ENCODE measurements at places on chromosomes 3 and 15.

DNA sequence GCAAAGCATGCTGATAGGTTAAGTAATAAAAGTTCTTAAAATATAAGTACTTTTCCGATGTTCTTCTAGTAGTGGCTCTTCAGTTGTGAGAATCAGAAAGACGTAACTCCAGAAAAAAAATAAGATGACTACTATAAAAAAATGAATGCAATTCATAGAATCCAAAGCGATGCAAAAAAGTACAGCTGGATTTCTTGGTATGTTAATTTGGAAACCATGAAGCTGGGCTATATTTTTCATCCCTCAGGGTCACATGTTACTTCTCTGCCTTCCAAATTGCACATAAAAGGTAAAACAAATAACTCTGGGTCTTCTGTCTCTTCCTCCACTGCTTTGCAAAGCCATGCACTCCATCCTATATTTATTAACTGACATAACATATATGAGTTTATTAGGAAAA is 843.9 kb upstream of the DPPA4 start:
- no peak for DNase-seq

GRCh38 chr15:48664436-48664835 is 18.9 kb upstream of the FBN1 start:
- DNase-seq = no peak

DNA sequence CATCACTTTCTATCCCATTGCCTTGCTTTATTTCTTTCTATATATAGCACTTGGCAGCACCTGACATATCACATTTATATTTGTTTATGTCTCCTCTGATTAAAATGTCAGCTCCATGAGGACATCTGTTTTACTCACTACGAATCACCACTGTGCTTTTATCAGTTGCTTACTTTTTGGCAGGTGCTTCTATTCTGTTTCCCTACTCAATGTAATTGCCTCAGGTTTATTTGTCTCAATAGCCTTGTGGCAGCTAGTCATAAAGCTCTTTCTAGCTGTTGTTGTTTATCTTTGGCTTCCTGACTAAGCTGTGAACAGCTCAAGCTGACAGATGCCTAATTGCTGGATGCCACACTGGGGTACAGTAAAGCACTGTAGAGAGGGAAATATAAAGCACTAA is 85.5 kb downstream of the VPS13C start:
- no peak for DNase-seq

- no peak for DNase-seq
Observed at GRCh38 chr15:75834021-75834420, 9.2 kb upstream of the UBE2Q2 start.

DNA sequence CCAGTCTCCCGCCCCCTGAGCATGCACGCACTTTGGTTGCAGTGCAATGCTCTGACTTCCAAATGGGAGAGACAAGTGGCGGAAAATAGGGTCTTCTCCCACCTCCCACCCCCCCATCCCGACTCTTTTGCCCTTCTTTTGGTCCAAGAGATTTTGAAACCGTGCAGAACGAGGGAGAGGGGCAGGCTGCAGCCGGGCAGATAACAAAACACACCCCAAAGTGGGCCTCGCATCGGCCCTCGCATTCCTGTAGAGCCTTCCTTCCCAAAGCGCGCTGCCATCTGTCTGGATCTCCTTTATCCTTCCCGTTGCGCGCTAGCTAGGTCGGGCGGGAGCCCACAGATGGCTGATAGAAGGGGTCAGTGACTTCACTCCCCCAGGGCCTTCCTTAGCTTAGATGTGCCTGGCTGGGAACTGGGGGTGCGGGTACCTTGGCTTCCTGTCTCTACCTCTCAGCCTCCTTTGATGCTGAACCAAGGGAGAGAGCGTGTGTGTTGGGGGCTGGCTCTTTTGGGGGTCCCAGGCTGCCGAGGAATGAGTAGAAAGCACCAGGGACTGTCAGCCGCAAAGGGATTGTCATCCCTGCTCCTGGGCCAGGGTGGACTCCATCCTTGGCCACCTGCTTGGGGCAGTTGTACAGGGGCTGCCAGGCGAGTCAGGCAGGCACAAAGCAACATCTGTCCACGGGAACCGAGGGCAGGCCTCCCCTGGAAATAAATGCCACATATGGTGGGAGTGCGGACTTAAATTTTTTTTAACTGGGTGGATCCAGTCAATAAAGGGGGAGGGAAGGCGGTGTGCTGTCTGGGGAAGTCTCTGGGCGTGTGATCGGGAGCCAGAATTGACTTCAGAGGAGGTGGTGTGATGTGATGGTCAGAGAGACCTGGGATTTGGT is 1.8 kb downstream of the SMAD3 start:
- peak; percentile 44 for DNase-seq

DNA sequence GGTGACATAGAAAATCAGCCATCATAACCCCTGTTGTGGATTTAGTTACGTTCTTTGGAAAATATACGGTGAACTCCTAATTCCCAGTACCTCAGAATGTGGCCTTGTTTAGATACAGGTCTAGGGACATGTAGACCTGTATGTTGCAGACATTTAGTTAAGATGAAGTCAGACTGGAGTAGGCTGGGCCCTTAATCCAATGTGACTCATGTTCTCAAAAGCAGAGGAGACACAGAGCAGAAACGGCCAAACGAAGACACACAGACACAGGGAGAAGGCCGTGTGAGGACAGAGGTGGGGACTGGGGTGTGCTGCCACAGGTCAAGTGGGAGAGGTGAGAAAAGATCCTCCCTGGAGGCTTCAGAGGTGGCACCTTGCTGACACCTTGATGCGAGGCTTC is 119.0 kb upstream of the PROK2 start:
- no peak for DNase-seq

DNA sequence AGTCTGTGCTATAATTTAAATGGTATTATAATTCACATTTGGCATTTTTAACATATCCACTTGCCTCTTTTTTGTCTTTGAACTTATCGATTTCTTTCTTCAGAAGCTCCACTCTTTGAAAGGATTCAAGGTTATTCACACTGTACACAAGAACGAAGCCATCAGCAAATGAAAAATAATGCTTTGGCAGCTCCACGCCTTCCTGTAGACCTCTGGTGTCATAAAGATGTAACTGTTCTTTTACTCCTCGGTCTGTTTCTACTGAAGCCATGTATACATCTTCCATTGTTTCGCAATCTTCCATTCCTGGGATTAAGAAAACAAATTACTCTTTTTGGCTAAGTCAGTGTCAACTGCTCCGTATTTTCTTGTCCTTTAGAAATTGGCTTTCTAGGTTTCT is 16.0 kb downstream of the NKIRAS1 start:
- no peak for DNase-seq

DNA sequence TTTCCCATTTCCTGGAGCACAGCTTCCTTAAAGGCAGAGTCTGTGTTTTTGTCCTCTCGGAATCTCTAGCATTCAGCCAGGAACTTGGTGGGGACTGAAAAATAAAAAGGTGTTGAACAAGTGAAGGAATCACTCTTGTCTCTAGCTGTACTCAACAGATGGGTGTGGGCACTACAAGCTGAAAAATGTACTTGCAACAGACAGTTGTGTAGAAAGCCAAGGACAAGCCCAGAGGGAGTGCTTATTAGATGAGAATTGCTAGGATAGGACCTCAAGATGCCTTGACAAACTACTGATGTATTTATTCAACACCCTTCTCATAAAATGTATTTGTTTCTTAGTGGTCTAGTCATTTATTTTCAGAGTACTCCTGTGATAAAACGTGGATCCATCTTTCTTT is 95.1 kb downstream of the CHCHD6 start:
- no peak for DNase-seq

DNA sequence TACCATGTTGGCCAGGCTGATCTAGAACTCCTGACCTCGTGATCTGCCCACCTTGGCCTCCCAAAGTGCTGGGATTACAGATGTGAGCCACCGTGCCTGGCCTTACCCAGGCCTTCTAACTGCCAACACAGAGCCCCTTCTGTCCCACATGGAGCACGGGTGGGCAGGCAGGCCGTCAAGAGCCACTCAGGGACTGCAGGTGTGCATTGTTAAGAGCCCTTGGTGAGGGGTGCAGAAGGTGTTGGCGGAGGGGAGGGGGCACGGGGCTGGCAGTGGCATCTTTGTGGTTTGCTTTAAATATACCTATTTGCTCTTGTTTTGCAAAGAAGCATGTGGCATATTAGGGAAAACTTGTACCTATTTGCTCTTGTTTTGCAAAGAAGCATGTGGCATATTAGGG is 37.3 kb downstream of the SMAD6 start:
- no peak for DNase-seq

- DNase-seq = no peak
Observed at GRCh38 chr15:43552986-43553385, 35.6 kb downstream of the MAP1A start.

DNA sequence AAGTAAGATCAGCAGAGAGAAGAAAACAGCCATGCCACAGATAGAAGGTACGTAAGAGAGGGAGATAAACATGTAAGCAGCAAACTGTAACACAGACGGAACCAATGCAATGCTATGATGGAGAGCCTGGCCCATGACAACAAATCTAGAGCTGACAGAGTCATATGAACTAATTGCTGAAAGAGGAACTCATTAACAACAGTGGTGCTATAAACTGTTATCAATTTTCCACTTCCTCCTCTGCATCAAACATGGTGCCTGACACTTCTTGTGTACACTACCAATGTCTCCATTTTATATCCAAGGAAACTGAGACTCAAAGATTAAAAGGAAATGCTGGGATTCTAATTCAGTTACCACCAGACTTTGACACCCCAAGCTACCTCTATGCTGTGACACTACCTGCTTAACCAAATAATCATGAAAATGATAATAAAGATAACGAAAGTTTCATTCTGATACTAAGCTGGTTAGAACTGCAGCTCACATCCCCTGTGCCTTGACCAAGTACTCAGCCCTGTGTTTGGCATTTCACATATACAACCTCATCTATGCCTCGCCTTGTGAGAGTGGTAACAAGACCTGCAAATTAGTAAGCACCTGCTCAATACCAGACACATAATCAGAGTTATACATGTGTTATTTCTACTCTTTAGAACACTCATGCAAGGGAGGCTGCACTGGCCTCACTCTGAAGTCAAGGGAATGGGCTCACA is 79.3 kb downstream of the ANO10 start:
- DNase-seq = no peak

DNA sequence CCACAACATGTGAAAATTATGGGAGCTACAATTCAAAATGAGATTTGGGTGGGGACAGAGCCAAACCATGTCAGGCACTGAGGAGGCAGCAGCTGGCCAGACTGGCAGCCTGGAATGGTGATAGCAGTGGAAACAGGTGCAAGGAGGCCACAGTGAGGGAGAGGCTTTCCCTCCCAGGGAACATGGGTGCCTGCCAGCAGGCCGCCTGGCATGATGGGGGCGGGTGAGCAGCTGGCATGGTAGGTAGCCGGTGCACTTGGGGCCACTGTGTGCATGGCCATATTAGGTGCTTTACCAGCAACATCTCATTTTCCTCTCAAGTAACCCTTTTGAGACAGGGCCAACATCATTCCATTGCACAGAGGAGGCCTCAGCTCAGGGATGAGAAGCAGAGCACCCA is 18.3 kb upstream of the MRPS22 start:
- no peak for DNase-seq

- no peak for DNase-seq
Observed at GRCh38 chr3:20052851-20053250, 12.6 kb downstream of the KAT2B start.

GRCh38 chr3:99413504-99413903 is 224.9 kb upstream of the COL8A1 start:
- DNase-seq = no peak

DNA sequence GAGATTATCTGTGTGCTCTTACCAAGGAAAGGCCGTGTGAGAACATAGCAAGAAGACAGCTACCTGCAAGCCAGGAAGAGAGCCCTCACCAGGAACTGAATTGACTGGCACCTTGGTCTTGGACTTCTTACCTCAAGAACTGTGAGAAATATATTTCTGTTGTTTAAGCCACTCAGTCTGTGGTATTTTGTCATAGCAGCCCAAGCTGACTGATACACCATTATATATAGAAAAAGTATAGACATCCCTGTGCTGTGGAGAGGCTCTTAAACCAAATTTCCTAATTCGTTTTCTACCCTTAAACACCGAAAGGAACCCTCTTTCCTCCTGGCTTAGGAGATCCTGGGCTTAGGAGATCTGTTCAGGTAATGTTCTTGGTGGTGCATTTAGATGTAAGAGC is 44.8 kb downstream of the CGNL1 start:
- no peak for DNase-seq

- no peak for DNase-seq
Observed at GRCh38 chr3:18415839-18416238, 9.3 kb downstream of the SATB1 start.

Data from ELF-1 (cell line).